Activated naive CD8-positive, alpha-beta T cell treated with anti-CD3 and anti-CD28 coated beads for 36 hours (primary cell): ENCODE measurements at places on chromosomes 12 and 14.

- no peak for DNase-seq
Measured at GRCh38 chr14:55910601-55911243, 207.5 kb upstream of the PELI2 start.

GRCh38 chr12:93549174-93549573 lies 23.3 kb upstream of the SOCS2 start:
- DNase-seq = no peak

- no peak for DNase-seq
Measured at GRCh38 chr14:60647081-60647836, 2.0 kb downstream of the SIX1 start.

- no peak for DNase-seq
Measured at GRCh38 chr14:23228812-23229211, 8.9 kb upstream of the RNF212B start.

DNA sequence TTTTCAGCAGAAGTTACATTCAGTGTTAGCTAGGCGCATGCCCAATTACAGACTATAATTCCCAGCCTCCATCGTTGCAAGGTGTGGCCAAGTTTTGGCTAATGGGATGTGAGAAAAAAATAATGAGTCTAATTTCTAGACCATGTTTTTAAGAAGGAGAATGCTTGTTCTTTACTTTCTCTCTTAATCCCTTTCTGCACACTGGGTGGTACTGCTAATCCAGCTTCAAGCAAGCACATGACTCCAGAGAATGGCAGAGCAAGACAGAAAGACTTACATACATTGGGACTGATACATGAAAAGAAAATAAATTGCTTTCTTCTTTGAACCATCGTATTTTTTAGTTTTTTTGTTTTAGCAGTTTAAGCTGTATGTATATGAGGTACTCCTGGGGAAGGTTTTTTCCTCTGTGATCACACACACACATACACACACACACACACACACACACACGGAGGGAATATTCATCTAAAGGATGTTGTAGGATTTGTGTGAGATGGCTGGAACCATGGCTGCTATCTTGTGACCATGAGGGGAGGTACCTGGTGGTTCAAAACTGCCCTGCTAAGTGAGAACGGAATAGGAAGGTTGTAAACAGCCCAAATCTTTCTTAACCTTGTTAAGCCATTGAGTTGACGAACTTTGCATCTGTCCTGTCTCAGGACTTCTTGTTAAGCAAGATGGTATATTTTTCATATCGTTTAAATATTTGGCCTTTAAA lies 34.3 kb upstream of the LTA4H start:
- DNase-seq = no peak

- no peak for DNase-seq
Measured at GRCh38 chr14:60317609-60318008, 68.6 kb downstream of the PPM1A start.
